ENCODE measurements at places on chromosomes 1 and 21.
A peak's percentile ranks its signal among the peaks of the same experiment; 100 is the strongest.

DNA sequence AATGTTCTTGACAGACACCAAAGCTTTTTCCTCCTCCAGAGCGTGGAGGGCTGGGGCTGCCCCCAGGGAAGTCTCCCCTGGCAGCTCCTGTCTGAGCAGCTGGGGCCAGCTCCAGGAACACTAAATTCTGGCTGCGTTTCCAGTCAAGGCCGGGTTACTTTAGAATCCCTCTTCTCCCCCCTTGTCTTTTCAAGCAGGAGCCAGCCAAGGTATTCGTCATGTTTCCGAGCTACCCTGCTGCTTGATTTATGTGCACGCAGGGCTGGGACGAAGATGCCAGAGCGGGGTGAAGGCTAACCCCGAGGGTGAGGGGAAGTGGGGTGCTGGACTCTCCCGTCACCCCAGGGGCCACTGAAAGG is 68.1 kb upstream of the ANGPTL1 start:
- DNase-seq, result peak; percentile 90

- DNase-seq, result no peak
Measured at GRCh38 chr1:48610628-48611542, 138.9 kb upstream of the SPATA6 start.

DNA sequence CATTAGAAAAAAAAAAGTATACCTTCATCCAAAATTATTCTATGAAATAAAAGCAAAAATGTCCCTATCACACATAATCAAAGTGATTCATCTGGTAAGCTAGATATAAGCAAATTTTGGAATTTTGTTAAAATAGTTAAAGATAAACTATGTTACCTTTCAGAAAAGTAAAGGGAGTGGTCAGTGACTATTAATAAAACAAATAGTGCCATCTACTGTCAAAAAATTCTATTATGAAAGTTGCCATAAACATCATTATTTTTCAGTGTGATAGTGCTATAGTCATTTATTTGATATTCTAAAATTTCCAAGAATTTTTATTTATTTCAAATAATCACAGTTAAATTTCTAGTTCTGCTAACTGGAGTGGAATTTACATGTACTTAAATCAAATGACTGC is 803.7 kb downstream of the KCNT2 start:
- DNase-seq, result no peak

- DNase-seq, result no peak
Measured at GRCh38 chr1:77401384-77401783, 119.6 kb downstream of the AK5 start.

- DNase-seq, result no peak
Measured at GRCh38 chr1:62516600-62516999, 79.8 kb downstream of the USP1 start.

DNA sequence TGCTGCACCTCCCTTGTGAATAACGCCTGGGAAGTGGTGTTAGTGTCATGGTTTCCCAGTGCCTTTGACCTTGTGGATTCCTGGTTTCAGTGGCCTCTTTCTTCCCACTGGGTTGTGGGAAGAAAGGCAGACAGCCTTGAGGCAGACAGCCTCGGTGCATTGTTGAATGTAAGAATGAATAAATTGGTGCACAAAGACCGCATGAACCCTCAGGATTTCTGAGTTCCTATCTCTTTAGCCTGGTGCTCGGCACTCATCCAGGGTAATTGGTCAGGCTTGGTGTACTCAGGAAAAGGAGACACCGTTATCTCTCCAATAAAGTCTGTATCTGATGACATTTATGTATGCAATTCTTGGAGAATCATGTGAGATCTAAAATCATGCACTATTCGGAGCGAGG is 5.1 kb downstream of the ZNF362 start:
- DNase-seq, result no peak

- no peak for DNase-seq
Measured at GRCh38 chr1:22318279-22318981, 133.2 kb upstream of the ZBTB40 start.

- DNase-seq, result no peak
Measured at GRCh38 chr1:158942490-158942889, 11.1 kb downstream of the PYHIN1 start.

DNA sequence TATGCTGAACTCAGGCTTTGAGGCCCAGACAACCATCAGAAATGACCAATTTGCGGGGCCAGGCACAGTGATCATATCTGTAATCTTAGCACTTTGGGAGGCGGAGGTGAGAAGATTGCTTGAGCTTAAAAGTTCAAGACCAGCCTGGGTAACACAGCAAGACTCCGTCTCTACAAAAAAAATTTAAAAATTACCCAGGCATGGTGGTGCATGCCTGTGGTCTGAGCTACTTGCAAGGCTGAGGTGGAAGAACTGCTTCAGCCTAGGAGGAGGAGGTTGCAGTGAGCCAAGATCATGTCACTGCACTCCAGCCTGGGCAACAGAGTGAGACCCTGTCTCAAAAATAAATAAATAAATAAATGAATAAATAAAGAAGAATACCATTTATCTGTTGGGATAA is 156.5 kb downstream of the EIF4G3 start:
- no peak for DNase-seq

- DNase-seq, result no peak
Measured at GRCh38 chr1:52955129-52955970, 28.3 kb downstream of the SCP2 start.

GRCh38 chr21:18026359-18026758 is 207.2 kb upstream of the C21orf91 start:
- DNase-seq, result no peak

DNA sequence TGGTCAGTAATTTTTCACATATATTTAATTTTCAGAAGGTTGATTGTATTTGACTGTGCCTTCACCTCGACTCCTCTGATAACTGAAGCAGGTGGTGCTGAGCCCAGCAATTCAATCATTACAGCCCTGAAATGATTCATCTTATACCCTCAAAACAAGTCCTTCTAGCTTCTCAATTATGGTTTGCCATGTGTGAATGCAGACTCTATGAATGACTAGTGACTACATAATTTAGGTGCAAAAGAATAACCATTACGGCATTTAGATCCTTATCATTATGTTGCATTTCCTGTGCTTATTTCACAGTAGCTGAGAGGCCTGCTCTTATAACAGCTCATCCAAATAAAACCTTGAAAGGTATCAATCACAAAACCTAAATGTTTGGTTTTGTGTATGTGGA is 54.0 kb upstream of the COL11A1 start:
- no peak for DNase-seq

DNA sequence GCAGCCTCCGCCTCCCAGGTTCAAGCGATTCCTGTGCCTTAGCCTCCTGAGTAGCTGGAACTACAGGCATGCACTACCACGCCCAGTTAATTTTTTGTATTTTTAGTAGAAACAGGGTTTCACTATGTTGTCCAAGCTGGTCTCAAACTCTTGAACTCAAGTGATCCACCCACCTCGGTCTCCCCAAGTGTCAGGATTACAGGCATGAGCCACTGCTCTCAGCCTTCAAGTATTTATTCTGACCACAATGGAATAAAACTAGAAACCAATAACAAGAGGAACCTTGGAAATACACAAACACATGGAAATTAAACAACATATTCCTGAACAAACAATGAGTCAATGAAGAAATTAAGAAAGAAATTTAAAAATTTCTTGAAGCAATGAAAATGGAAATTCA is 32.7 kb upstream of the DR1 start:
- DNase-seq, result no peak

Measured in aorta (tissue), 5 donors.